Stimulated activated memory B cell treated with anti-CD40 and anti-IgM and Interleukin-4, amounts not matched to agents 10 μg/mL and 1 μg/mL and 100 μg/mL, for 72 hours (primary cell): ENCODE measurements at places on chromosomes 12 and 14.
A peak's percentile ranks its signal among the peaks of the same experiment; 100 is the strongest.

- no peak for ATAC-seq
These were observed 40.6 kb downstream of the PPP1R13B start for GRCh38 chr14:103806805-103807204.

GRCh38 chr12:121926874-121927706 lies 8.7 kb downstream of the CFAP251 start:
- peak; percentile 85 for ATAC-seq

DNA sequence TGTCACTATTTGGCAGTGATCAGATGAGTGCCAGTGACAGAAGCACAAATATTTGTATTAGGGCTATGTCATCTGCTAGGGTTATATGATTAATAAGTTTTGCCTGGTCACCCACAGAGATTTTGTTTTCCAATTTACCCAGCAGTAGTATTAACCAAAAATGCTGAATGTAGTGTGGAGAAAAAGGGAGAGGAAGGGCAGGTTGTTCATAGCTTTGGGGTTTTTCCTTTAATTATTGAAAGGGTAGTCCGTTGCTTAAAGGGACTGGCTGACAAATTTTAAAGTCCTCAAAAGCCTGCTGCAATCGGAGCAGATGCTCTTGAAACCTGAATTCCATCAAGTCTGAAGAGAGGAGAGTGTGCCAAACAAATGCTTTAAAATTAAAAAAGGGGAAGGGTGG lies 237.9 kb upstream of the CCDC196 start:
- ATAC-seq = no peak

GRCh38 chr14:104297721-104298401 lies 159.5 kb downstream of the KIF26A start:
- ATAC-seq = no peak

DNA sequence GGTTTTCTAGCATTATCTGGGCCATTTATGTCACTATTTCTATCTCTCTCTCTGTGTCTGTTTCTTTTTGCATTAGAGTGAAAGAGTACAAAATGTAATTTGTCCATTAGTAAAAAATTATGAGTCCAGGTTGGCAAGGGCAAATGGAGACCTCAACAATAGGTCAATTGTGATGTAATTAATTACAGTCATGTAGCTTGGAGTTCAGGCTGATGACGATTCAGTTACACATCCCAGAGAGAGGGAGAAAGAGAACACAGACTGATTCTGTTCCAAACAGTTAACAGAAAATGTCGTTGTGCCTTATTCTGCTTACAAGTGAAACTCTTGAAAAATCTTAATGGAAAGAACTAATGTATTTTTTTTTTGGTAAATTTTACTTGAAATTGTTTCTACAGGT lies 83.3 kb downstream of the ATXN7L3B start:
- ATAC-seq = no peak

DNA sequence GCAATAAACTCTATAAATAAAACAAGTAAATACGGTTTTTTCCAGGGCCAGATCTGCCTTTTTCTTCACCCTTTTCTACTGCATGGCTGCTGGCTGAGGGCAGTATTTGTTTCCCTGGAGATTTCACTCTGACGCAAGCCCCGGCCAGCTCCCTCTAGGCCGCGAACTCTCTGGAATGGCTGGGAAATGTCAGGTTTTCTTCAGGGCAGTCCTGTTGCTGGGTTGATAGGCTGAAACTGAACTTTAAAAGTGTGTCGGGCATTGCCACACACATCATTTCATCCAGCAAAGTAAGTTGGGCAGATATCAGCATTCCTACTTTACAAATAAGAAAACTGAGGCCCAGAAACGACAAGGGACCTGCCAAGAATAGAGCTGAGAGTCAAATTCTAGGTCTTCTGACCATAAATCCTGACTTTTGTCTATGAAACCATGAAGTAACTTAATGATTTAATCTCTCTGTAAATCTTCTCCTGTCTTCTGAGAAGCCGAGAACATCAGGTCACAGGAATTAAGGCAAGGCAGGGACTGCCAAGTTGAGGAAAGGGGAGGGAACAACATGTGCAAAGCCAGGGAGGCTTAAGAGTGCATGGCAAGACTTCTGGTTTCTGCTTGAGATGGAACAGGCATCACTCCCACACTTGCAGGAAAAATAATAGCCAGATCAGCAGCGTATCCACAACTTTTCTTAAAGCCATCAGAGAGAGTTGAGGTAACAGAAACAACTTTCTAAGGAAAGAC lies 205.0 kb upstream of the CCDC196 start:
- ATAC-seq = no peak

- peak; percentile 61 for ATAC-seq
These were observed 82.5 kb upstream of the EVL start for GRCh38 chr14:99982537-99983250.

DNA sequence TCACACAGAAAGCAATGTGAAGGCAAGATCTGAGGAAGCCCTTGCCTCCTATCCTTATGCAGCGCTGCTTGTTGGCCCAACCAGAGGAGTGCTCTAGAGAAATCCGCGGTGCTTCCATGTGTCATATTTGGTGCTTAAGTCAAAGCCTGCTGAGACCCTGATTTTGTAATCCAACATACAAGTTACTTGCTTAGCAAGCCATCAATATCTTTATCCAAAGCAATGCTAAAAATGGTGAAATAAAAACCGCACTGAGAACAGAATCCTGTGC lies 250.0 kb downstream of the MED13L start:
- no peak for ATAC-seq

- no peak for ATAC-seq
These were observed 217.6 kb downstream of the ANO6 start for GRCh38 chr12:45433441-45433868.

DNA sequence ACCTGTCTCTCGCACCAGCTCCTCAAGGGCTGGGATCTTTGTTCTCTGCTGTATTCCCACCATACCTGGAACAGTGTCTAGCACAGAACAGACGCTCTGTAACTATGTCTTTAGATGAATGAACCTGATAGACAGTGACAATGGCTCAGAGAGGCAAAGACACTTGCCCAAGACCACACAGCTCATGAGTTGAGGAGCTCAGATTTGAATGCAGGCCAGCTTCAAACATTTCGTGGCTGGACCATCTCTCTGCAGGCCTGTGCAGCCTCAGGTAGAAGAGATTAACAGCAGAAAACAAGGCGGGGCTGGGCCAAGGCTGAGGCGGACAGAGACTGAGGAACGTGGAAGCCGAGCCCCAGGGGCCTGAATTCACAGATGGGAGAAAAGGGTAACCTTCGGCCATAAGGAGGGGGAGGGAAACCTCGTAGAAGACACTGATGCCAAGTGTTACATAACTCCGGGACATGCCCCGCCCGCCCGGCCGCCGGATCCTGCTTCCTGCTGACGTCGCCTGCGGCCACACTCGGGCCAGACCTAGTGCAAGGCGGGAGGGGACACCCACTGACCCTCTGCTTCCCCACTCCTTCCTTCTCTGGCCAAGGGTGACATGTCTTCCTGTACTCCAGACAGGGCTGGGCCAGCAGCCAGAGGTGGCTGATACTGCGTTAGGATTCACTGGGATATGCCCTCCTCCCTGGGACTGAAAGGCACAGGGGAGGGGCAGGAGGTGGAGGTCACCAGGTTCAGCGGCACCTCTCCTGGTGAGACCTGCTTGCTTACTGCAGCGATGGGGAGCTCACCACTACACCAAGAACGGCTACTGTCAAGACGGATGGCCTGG lies 86.8 kb downstream of the RFLNA start:
- ATAC-seq = no peak

DNA sequence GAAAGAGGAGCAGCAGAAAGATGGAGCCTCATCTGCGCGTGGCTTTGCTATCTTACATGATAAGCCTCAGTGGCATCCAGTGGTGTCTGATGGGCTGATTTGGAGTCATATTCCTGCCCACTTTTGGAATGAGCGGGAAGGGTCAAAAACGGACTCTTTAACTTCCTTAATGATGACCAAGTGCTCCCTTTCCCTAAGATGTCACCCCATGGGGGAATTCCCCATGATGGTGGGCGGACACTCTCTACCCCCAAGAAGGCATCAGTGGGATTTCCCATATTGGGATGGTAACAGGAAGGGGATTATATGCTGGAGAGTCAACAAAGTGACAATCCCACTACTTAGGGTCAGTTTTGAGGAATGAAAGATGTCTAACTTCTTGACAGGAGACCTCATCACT lies 110.9 kb downstream of the GPATCH2L start:
- no peak for ATAC-seq

- no peak for ATAC-seq
These were observed 33.9 kb downstream of the CCDC177 start for GRCh38 chr14:69540654-69541335.

DNA sequence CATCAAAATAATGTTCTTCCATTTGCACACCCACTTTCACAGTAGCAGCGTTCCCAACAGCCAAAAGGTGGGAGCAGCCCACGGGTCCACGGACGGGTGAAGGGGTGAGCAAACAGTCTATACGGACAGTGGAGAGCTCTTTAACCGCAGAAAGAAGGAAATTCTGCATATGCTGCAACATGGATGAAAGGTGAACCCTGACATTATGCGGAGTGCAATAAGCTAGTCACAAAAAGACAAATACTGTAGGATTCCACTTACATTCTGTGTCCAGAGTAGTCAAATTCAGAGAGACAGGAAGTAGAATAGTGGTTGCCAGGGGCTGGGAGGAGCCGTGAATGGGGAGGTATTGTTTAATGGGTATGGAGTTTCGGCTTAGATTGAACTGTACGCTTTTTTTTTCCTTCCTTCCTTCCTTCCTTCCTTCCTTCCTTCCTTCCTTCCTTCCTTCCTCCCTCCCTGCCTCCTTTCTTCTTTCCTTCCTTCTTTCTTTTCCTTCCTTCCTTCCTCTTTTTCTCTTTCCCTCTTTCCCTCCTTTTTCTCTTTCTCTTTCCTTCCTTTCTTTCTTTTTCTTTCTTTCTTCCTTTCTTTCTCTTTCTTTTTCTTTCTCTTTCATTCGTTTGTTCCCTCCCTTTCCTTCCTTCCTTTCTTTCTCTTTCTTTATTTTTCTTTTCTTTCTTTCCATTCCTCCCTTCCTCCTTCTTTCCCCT lies 15.8 kb upstream of the ANKRD9 start:
- peak; percentile 38 for ATAC-seq

- ATAC-seq = no peak
These were observed 86.0 kb downstream of the AEBP2 start for GRCh38 chr12:19525274-19525673.
